Stimulated activated CD4-positive, alpha-beta T cell treated with anti-CD3 and anti-CD28 coated beads, Interleukin-1b, Interleukin-23, amount 100 ng/mL, for 4 hours (primary cell): ENCODE measurements at places on chromosomes 3 and 15.

- DNase-seq, result no peak
Observed at GRCh38 chr15:41483115-41483514, 10.6 kb upstream of the ITPKA start.

DNA sequence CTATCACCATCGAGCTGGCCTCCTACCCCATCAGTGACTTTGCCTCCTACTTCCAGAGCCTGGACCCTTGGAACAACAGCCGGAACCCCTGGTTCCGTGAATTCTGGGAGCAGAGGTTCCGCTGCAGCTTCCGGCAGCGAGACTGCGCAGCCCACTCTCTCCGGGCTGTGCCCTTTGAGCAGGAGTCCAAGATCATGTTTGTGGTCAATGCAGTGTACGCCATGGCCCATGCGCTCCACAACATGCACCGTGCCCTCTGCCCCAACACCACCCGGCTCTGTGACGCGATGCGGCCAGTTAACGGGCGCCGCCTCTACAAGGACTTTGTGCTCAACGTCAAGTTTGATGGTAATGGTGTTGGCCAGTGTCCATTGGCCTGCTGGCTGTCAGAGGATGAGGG, 6.1 kb downstream of the GRM2 start:
- no peak for DNase-seq

DNA sequence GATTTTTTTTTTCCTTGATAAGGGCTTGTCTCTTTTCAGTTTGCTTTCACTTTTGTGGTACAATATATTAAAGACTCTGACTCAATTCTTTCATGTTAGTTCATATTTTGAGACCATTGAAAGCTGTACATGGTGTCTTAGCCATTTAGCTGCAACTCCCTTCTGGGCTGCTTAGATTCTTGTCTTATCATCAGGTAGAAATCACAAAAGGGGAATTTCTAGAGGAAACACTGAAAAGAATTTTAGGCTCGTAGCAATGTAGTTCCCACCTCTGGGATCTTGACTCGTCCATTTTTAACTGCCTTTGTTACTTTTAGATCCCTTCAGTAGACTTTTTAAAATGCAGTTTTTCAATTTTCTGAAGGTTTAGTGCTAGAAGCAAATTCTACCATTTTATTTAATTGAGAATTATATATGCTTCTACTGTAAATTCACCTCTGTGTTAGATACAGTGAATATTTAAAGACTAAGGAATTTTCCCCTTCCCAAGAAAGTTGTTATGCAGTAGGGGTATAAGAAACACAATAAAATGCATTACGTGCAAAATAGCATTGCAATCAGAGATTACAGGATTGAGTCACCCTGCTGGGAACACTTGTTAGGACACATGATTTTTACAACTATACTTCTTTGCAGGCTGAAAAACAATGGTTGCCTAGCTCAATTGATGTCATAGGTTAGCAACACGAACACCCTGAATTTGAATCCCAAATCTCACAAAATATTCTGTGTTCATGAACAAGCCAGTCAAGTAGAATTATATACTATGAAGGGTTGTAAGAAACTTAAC, 772.7 kb downstream of the PDCD6IP start:
- DNase-seq, result no peak

DNA sequence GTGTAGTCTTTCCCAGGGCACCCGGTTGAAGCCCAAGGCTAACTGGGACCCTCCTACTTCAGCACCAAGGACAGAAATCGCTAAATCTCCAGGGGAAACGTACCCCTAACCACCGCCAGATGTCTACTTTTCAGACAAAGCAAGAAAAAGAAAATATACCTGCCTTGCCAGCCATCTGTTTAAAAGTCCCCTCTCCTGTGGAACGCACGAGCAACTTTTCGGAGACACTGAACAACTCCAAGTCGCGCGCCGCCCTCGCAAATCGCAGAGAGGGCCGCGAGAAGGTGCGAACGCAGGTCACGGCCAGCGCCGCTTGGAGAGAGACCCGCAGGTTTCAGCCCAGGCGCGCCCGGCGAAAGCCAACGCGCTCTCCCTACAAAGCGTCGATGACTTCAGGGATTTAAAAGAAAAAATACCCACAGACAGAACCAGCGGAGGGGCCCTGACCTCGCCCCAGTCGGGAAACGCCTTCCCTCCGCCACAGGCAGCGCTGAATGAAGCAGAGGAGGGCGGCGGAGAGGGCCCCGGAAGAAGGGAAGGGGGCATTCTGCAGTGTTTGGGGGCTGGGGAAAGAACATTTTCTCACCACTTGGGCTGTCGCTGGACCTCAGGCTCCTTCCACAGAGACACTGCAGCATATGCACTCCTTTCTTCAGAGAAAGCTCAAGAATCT, 213.1 kb downstream of the FGF12 start:
- DNase-seq, result no peak

- peak; percentile 14 for DNase-seq
Observed at GRCh38 chr15:38252481-38253350, at the start of gene SPRED1. SPRED1 (plus strand) TSS chr15:38252836; CDS start chr15:38253186, 350 bp downstream.

- DNase-seq, result no peak
Observed at GRCh38 chr3:191076903-191077552, 122.0 kb upstream of the OSTN start.

- no peak for DNase-seq
Observed at GRCh38 chr3:190120269-190121060, at the start of gene P3H2. P3H2 (minus strand) TSS chr3:190120897; CDS start chr3:190120731, 166 bp downstream.

DNA sequence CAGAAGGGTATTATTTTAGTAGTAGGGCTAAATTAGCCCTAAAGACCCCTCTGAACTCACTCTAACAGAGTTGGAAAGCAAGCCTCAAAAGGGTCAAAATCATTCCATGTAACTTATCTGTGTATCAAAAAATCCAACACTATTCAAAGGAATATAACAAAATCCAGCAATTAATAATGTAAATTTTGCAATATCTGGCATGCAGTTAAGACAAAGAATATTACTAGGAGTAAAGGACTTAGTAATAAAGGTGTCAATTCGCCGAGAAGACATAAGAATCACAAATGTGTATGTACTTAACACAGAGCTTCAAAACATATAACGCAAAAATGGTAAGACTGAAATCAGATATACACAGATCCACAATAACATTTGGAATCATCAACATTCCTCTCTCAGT, 71.2 kb upstream of the PFN2 start:
- DNase-seq, result no peak

DNA sequence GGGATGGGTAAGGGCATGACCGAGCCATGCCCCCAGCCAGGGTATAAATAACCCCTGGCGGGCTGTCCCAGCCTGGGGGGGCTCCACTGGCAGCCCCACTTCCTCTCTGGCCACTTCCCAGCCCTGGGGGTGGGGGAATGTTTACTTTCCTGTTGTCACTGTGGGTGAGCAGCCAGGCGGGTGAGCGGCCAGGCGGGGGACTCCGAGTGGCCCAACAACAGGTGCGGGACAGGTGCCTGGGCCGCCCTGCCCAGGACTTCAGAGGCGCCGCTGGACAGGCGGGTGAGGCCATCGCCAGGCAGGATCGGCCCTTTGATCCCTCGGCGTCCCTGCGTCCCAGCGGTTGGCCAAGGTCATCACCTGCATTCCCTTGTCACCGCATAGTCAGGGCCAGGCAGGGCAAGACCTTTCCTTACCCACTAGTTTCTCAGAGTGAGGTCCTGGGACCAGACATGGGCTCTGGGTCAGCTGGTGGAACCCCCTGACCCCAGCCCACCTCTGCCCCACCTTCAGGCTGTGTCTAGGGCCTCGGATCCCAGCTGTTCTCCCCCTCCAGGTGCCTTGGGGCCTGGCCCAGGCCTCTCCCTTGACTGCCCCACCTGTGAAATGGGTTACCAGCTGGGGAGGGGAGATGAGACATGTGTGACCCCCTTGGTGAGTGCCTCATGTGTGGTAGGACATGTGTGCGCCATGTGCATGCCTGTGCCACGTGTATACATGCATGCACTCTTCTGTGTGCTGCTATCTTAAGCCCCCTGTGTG, 16.6 kb downstream of the SEMA3F start:
- no peak for DNase-seq

- DNase-seq, result no peak
Observed at GRCh38 chr3:46090161-46090591, 62.9 kb upstream of the XCR1 start.

DNA sequence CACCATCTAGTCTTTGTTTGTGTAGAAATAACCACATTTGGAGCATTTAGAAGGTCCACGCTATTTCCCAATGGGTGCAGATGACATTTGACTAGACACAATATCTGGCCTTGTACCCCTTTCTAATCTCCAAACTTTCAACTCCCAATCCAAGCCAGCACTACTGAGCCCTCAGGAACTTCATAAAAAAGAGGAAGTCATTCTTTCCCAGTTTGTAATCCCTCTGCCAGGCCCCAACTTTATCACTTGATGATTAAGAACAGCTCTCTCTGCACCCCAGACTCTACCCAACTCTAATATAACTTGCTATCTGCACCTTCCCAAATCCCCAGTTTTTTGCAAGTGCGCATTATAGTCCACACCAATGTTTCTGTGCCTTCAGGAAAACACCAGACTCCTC, 170.2 kb downstream of the KCNMB2 start:
- DNase-seq, result no peak

- DNase-seq, result no peak
Observed at GRCh38 chr15:82132742-82133141, 86.9 kb upstream of the MEX3B start.

DNA sequence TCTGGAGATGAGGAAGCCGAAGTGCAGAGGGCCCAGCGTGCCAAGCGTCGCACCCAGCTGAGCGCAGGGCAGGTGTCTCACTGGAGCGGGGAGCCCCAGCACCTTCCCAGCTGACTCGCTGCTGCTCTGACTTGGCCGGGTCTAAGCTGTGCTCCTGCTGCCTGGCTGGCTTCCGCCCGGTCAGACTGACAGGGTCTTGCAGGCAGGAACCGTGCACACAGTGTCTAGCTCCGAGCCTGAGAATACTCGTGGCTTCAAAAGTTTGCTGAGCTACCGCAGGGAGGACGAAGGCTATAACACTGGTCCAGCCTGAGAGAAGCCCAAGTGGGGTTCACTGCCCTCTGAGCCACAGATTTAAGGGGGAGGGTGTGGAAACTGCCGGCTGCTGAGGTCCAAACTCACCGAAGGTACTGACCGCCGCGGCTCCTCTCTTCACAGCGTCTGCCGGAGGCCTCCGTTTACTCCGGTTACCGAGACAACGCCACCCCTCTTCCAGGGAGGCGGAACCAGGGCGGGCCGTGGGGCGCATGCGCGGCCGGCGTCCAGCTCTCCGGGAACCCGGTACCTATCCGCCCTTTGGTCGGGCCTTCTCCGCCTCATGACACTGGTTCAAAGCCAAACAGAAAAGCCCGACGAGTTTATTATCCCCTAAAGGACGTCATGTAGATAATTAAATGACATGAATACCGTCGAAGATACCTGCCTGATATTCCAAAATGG, at the start of gene CFAP44:
TSS of gene CFAP44 (minus strand) at position 443 of the 720 bp plus-strand sequence. CDS start 7,829 bp downstream, outside the sequence.
- peak; percentile 30 for DNase-seq
